BE2C (cell line): ENCODE measurements at places on chromosomes 6 and 20.

- DNase-seq: no peak
Observed at GRCh38 chr6:158206740-158207421, 38.7 kb downstream of the GTF2H5 start.

DNA sequence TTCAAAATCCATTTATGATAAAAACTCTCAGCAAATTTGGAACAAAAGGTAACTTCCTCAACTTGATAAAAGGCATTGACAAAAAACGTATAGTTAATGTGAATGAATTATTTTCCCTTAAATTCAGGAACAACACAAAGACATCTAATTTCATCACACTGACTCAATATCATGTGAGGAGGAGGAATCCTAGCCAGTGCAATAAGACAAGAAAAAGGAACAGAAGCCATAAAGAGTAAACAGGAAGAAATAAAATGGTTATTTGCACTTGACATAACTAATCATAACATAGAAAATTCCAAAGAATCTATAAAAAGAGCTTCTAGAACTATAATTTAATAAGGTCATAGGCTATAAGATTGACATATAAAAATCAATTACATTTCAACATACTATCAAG lies 31.4 kb downstream of the CHD6 start:
- DNase-seq: no peak

DNA sequence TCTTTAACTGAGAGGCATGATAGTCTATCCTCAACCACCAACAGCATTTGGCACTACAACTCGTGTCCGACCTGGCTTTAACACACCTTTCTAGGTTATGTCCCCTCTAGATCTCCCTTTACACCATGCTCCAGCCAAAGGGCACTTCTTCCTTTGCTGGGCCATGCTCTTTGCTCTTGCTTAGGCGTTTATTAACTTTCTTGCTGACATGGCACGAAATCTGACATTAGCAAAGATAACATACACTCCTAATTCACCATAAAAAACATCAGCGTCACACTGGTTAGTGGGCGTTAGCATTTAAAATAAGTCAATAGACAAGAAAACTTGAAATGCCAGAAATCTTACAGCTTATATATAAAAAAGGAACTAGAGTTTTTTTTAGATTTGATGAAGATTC lies 47.3 kb upstream of the ADGRG6 start:
- no peak for DNase-seq

- DNase-seq: no peak
Observed at GRCh38 chr6:136657666-136658065, 107.4 kb upstream of the MAP7 start.

DNA sequence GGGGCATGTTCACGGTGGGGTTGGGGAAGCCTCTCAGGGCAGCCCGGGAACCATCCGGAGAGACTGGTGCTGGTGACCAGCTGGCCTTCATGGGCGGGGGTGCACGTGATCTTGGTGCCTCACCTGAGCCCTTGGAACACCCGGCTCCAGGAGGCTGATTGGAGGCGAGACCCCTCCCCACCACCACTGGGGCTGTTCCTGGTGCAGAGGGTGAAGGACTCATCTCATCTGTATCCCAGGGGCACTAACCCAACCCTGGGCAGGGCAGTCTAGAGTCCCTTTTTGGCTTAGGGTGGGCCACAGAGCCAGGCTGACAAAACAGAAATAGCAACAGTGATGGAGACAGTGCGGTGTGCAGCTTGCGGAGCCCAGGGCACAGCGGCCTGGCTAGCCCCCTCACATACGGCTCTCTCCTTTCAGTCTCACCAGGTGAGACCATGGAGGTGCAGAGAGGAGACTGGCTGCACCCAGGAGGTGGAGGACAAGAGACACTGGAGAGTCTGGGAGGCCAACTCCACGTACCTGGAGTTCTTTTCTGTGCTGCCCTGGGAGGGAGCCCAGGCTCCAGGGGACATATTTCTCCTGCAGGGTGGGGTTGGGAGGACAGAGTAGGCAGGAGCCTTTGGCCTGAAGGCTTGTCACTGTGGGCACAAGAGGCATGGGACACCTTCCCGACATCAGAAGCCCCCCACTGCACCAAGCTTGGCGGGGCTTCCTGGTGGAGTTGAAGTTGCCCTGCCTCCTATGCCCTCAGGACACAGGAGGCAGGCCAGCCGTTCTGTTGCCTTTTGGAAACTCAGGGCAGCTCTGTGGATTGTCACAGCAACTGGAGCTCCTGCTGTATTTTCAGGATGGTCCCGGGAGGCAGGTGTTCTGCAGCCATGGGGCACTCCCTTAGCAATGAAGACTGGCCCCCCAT lies 106.0 kb downstream of the SYCP2 start:
- DNase-seq: no peak

DNA sequence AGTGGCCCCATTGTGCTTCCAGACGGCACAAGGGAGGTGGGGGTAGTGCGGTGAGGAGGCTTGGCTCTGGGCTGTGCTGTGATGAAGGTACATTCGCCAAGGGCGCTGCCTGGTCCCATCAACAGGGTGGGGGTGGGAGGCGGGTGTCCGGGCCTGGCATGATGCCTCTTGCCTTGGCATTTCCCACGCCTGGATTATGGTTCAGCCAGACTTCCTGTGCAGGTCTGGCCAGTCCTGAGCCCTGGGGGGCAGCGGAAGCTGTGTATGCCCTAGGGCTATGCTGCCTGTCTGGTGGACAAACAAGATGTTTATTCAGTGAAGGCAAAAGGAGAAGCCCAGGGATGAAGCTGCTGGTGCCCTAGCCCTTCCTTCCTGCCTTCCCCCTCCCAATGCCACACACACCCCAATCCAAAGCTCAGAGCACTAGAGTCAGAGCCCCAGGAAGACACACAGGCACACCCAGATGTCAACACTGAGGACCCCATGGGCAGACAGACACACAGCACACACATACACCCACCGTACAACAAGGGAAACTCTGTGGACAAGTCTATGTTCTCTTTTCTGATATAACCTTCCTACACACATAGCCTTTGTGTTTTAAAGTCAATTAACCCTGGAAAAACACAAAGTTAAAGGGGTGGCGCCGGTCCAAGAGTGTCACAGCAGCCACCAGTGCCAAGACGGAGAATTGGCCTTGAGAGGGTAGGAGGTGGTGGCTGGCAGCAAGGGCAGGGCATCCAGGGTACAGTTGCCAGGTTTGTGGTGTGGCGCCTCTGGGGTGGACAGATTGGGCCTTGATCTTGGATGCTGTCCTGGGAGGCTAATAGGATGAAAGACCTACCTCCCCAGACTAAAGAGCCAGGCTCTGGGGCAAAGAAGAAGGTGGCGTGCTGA lies 54.7 kb upstream of the SAYSD1 start:
- no peak for DNase-seq

DNA sequence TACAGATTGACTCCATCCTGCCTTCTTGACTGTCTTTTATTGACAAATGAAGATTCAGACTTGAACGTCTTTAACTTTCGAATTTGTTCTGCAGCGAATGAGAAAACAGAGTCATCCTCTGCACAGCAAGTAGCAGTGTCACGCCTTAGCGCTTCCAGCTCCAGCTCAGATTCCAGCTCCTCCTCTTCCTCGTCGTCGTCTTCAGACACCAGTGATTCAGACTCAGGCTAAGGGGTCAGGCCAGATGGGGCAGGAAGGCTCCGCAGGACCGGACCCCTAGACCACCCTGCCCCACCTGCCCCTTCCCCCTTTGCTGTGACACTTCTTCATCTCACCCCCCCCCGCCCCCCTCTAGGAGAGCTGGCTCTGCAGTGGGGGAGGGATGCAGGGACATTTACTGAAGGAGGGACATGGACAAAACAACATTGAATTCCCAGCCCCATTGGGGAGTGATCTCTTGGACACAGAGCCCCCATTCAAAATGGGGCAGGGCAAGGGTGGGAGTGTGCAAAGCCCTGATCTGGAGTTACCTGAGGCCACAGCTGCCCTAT lies 12.2 kb downstream of the BRD2 start:
- no peak for DNase-seq

GRCh38 chr6:36702656-36703055 lies 5.0 kb downstream of the RAB44 start:
- DNase-seq: no peak
